Bronchial epithelial cell (primary cell): ENCODE measurements at places on chromosomes 11 and 22. TPM values are rescaled to one million over a fixed set of nuclear protein-coding genes. Genes with fewer than 3 reads are reported as not detected.

The TSPAN32 gene
- total RNA-seq, result not detected in 2 replicates

The ST13 gene
- total RNA-seq, result 194 and 205 TPM in 2 replicates

The FXYD2 gene
- total RNA-seq, result not detected in 2 replicates

The SGSM1 gene
- not detected in 2 replicates for total RNA-seq

The PI4KA gene
- 9.5 and 12.3 TPM in 2 replicates for total RNA-seq

The GPHA2 gene
- not detected in 2 replicates for total RNA-seq

The PRAME gene
- not detected in 2 replicates for total RNA-seq

The CLDN5 gene
- total RNA-seq, result 0.38 and 2.4 TPM in 2 replicates

The CCDC116 gene
- total RNA-seq, result not detected in 2 replicates

The OR51E2 gene
- total RNA-seq, result not detected in 2 replicates

The OR6T1 gene
- not detected in 2 replicates for total RNA-seq

The GCAT gene
- 12.8 and 27.6 TPM in 2 replicates for total RNA-seq

The P4HA3 gene
- under 0.01 and 0.26 TPM in 2 replicates for total RNA-seq

The RFPL3 gene
- not detected in 2 replicates for total RNA-seq

The NCAM1 gene
- total RNA-seq, result under 0.01 TPM in 1 of 2 replicates, not detected in the other
